ENCODE measurements at places on chromosomes 6 and 20.
A peak's percentile ranks its signal among the peaks of the same experiment; 100 is the strongest.

- DNase-seq, result peak; percentile 29
Measured at GRCh38 chr6:145887969-145888368, 73.4 kb upstream of the FBXO30 start.

DNA sequence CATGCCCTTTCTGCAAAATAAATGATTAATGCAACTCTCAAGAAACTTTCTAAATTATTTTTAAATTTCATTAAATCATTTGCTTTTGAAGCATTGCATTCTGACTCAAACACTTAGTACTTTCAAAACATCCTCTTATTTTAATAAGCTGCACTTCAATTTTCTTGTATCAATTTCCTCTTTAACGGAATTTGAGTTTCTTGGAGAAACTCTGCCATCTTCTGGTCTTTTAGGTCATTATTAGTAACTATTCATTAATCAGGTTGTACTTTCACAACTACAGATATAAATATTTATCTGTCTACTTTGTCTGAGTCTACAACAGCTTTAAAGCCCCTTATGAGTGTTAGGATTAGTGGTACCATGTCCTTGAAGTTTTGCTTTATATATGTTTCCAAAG is 30.2 kb downstream of the TMX4 start:
- no peak for DNase-seq

GRCh38 chr6:62479697-62480220 is 193.7 kb upstream of the KHDRBS2 start:
- DNase-seq, result no peak

GRCh38 chr6:155374681-155375080 is 60.4 kb upstream of the TFB1M start:
- DNase-seq, result no peak

- no peak for DNase-seq
Measured at GRCh38 chr6:8170754-8171153, 68.4 kb upstream of the EEF1E1 start.

DNA sequence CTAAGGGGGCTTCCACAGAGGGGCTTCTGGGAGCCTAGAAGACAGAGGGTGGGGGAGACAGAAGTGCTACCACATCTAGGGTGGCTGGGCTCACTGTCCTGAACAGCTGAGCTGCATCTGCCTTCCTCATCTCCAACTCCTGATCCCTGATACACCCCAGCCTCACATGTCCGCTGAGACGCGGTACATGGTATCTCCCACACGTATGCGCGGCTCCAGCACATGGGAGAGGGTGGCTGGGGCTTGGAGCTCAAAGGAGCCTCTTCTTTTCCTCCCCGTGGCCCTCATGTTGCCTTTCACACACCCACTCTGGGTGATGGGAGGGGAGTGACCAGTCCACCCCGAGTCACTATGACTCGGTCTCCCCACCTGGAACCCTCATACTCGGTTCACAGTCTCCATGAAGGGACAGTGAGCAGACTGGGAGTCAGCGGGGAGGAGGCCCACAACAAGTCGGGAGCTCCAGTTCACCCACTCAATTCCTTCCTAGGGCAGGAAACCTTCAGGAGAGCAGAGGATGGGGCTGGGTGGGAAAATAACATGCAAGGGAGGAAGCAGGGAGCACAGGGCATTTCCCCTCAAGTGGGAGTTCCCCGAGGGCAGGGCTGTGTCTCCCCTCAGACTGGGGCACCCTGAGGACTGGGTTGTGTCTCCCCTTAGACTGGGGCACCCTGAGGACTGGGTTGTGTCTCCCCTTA is 61.7 kb downstream of the MRPL14 start:
- no peak for DNase-seq

DNA sequence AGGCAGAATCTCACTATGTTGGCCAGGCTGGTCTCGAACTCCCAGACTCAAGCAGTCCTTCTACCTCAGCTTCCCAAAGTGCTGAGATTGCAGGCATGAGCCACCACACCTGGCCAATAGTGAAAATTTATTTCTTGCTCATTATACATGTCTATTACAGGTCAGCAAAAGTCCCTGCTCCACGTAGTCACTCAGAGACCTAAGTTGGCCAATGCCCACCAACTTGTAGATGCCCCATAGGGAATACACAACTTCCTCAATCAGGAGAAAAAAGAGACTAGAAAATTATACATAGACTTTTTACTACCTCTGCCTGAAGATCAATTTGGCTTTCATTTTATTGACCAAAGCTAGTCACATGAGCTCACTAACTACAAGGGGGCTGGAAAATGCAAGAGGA is 22.0 kb upstream of the CGA start:
- no peak for DNase-seq

DNA sequence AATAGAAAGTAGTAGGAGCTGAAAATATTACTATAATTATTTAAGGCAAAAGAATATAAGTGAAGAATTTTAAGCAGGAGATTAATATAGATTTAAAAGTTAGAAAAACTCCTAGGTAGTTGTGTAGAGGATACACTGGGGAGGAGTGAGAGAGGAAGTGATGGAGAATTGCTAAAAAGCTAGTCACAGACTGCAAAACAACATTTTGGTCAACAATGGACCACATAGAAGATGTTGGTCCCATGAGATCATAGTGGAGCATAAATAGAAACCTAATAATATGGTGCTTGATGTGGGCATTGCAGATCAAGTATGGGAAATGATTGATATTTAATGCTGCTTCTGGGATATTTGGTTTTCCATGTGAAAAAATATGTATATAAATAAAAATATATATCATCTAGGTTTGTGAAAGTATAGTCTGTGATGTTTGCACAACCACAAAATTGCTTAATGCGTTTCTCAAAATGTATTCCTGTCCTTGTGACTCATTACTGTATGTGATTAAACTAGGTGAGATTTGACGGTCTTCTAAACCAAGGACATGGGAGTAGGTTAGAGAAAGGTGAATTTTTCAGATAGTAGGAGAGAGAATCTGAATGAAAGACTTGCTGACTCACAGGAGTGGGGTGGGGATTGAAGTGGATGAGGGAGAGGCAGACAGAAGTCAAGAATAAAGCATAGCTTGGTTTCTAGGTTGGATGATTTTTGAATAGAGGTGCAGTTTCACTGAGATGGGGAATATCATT is 174.0 kb downstream of the BCKDHB start:
- DNase-seq, result no peak

Measured in D341Med (cell line).